ENCODE measurements at places on chromosomes 4 and X. TPM values are rescaled to one million over a fixed set of nuclear protein-coding genes. Genes with fewer than 3 reads are reported as not detected.

The MAGEA12 gene
- not detected for total RNA-seq

The KLKB1 gene
- not detected for total RNA-seq

The PDZD4 gene
- 3.3 TPM for total RNA-seq

DNA sequence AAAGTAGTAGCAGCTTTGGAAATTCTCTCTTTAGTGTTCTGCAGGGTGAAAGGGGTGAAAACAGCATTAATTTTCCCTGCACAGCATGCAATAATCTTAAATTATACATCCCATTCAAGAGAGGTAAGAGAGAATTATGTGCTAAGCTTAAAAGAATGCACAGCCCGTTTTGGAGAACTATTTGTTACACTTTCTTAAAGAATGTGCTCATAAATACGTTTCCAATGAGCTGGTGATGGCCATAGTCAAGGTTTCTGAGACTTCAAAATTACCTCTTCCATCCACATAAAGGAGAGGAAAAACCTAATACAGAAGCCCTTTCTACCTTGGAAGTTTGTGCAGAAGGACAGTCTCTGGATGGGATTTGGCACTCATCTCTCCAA is 766.7 kb upstream of the TENM3 start:
- H3K4me3 ChIP-seq, result no peak overlapping the region
- no peaks in the 10 kb centered on the region for H3K4me1 ChIP-seq
- no peak overlapping the region for H3K27ac ChIP-seq
- no peaks in the 10 kb centered on the region for H3K27me3 ChIP-seq

GRCh38 chr4:150862829-150863228 is 152.3 kb downstream of the LRBA start:
- no peaks in the 10 kb centered on the region for H3K27me3 ChIP-seq

GRCh38 chr4:161822174-161822573 is 341.6 kb downstream of the FSTL5 start:
- DNase-seq, result no peak
- H3K4me1 ChIP-seq, result no peaks in the 10 kb centered on the region
- no peak overlapping the region for H3K27ac ChIP-seq
- no peaks in the 10 kb centered on the region for H3K27me3 ChIP-seq
- H3K4me3 ChIP-seq, result no peak overlapping the region

DNA sequence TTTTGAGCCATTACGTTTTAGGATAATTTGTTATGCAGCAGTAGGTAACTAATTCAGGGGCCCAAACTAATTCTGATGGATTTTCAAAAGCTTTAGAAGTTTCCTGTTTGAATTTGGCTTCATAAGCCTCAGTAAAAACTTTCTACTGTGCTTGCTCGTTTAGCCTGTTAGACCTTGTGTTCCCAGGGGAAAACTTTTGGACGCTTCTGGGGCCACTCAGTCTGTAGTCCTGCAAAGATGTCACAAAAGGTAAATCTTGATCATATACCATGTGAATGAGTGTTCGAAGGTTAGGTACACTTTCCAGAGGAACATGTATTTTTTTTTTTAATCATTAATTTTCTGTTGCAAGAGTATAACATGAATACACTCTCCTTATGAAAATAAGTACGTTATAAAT is 70.7 kb downstream of the SUPT20HL2 start:
- no peak for DNase-seq
- no peaks in the 10 kb centered on the region for H3K4me1 ChIP-seq
- no peaks in the 10 kb centered on the region for H3K27me3 ChIP-seq

DNA sequence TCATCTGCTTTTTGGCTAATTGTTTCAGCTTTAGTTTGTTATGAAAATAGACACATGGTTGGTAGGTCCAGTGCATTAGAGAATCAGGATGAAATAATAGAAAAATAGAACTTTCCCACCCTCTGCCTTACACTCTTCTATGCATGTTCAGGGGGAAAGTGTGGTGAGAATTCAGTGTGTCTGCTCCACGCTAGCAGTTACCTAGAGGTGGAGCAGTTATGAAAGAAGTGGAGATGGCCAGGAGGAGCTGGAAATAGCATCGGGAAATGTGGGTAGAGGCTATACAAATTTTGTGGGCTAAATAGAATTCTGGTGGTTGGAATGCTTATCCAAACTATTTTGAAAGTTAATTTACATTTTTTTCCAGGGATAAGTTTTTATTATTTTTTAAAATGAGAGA is 91.4 kb upstream of the MAD2L1 start:
- no peaks in the 10 kb centered on the region for H3K36me3 ChIP-seq
- H3K27me3 ChIP-seq, result no peaks in the 10 kb centered on the region
- no peak overlapping the region for H3K4me3 ChIP-seq
- H3K4me1 ChIP-seq, result no peaks in the 10 kb centered on the region

DNA sequence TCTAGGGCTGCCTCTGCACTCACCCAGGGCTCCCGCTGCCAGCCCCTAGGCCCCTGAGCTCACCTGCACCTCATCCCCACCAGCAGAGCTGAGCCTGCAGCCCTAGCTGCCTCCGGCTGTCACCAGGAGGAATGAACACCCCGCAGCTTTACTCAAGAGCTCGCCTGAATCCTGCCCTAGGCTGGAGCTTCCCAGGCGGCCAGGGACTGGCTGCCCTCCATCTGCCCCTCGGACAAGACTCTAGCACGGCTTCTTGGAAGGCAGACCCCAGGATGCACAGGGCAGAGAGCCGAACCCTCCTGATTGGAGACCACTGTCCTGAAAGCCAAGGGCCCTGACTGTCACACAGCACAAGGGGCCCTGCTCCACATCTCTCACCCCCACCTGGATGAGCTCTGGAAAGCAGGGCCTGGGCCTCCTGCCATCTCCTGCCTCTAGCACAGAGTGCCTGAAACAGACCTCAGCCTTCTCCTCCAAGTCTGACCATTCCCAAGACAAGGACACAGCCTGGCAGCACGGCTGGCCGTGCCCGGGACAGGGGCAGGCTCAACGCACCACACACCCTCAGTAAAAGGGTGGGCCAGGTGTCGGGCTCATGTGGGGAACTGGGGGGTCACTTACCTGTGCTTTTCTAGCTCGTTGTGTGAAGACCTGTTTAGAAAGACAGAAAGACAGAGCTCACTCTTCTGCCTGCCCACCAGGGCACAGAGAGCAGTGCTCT is 4.4 kb downstream of the MXD4 start:
- peaks cover 72% of the 10 kb centered on the region for H3K4me1 ChIP-seq
- peak; percentile 70 for DNase-seq
- H3K27me3 ChIP-seq, result no peaks in the 10 kb centered on the region
- peaks cover 30% of the 10 kb centered on the region for H3K36me3 ChIP-seq
- peak overlapping the region; percentile 56 for H3K27ac ChIP-seq

- H3K4me3 ChIP-seq, result peak overlapping the region; percentile 48
- no peaks in the 10 kb centered on the region for H3K36me3 ChIP-seq
- DNase-seq, result no peak
- H3K27ac ChIP-seq, result no peak overlapping the region
- no peaks in the 10 kb centered on the region for H3K4me1 ChIP-seq
Measured at GRCh38 chrX:103404231-103405008, 28.1 kb downstream of the BEX3 start.

DNA sequence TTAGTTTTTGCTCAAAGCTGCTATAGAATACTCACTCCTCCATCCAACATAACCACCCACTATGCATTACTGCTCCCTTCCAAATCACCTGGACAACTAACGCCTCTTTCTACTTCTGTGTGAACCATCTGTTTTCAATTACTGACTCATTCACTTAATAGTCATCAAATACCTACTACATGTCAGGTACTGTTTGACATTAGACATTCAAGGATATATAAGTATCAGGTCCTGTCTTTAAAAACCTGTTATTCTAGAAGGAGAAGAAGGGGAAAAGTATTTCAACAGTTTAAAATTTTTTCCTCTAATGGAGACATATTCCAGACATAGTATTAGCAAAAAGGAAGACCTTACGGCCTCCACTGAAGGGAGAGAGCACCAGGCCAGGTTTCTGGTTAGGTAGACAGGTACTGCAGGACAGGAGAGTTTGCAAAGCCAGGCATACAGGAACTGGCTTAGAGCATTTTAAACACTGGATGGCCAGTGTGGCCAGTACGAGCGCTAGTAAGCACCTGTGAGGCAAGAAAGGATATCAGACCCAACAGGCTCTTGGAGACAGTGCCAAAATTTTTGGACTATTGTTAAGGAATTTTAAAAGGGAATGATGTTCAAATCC is 39.0 kb downstream of the SH3RF1 start:
- no peaks in the 10 kb centered on the region for H3K36me3 ChIP-seq
- H3K27ac ChIP-seq, result peak overlapping the region; percentile 46
- peaks cover 25% of the 10 kb centered on the region for H3K4me1 ChIP-seq
- H3K27me3 ChIP-seq, result no peaks in the 10 kb centered on the region

DNA sequence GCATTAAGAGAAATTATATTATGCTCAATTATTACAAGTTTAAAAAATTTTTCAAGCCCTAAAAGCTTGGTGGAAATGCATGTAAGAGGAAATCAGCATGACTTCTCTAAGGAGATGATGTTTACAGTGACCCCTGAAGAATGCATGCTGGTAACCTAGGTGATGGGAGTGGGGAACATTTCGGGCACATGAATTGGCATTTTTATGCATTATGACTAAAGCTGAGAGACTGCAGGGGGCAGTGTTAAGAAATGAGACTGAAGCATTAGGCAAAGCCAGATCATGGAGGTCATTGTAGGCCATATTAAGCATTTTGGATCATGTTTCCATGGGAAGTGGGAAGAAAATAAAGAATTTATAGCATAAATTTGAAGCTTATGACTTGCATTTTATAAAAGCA is 421.3 kb downstream of the FAT4 start:
- no peak overlapping the region for H3K4me3 ChIP-seq
- no peak for DNase-seq
- no peaks in the 10 kb centered on the region for H3K4me1 ChIP-seq
- no peak overlapping the region for H3K27ac ChIP-seq
- no peaks in the 10 kb centered on the region for H3K27me3 ChIP-seq
- no peaks in the 10 kb centered on the region for H3K36me3 ChIP-seq

DNA sequence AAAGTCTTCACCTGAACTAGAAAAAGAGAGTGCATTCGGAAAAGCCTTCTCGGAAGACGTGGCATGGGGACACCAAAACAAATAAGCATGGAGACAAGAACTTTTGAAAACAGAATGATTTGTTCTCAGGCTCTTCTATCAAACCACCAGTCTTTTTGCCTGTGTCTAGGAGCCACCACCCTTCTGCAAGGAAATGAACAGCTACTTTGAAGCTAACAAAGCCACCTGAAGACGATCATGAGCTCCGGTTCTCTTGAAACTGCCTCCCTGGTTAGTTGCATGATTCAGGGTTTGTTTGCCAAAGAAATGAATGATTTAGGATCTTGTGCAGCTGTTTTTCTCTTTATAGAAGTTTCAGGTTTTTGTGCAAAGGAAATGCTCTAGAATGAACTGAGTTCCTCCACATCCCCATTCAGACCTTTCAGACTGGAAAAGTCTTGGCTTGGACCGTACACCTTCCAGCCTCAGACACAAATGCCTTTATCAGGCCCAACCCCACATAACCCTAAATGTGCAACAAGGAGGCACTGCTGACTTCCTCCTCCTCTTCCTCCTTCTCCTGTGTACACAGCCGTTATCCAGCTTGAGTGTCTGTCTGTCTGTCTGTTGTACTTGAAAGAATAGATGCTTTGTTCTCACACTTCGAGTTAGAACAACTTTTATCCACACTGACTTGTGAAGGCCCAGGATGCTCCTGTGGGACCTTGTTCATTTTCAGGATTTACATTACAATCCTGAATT is 334.8 kb upstream of the KLF3 start:
- H3K4me1 ChIP-seq, result peaks cover 4% of the 10 kb centered on the region
- H3K27ac ChIP-seq, result no peak overlapping the region
- no peaks in the 10 kb centered on the region for H3K36me3 ChIP-seq
- no peak for DNase-seq

- DNase-seq, result no peak
- H3K4me1 ChIP-seq, result peaks cover 28% of the 10 kb centered on the region
- H3K27ac ChIP-seq, result peak overlapping the region; percentile 92
Measured at GRCh38 chr4:108651014-108651791, 804 bp downstream of the OSTC start.

GRCh38 chrX:154040307-154040756 is 20.6 kb upstream of the IRAK1 start:
- DNase-seq, result no peak
- H3K27ac ChIP-seq, result peak overlapping the region; percentile 72
- H3K27me3 ChIP-seq, result no peaks in the 10 kb centered on the region
- H3K4me1 ChIP-seq, result peaks cover 36% of the 10 kb centered on the region

DNA sequence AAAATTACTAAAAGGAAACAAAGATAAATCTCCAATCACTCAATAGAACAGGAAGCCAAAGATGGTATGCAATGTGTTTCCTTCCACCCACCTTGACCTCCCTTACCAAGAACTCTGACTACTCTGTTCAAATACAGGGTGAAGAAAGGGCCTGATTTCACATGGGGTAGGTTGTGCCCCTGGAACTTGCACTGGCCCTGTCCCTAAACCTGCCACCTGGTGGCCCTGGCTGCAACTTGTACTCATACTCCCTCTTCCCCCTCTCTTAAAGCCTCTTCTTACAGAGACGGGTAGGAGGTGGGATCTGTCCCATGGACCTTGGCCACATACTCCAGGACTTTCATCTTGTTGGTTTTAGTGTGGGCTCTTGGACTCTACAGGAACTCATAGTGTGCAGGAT is 17.3 kb upstream of the TMEM185A start:
- H3K4me1 ChIP-seq, result no peaks in the 10 kb centered on the region
- DNase-seq, result no peak
- no peaks in the 10 kb centered on the region for H3K36me3 ChIP-seq
- no peak overlapping the region for H3K27ac ChIP-seq

DNA sequence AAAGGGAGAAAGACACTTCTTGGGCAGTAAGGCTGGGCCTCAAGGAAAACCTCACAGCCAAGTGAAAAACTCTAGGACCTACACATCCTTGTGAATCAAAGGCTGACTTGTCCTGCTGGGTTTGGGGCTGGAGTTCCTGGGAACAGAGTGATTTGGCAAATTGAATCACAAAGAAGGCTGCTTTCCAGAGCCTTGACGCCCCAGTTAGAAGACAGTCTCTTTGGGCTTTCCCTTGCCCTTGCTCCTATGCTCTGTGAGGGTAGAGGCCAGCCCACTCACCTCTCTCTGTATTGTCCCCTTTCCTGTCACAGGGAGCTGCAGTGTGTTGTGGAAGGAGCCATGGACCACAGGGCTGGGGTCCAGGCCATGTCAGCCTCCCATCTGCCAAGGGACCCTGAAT is 9.6 kb downstream of the AMER1 start:
- DNase-seq, result no peak
- no peak overlapping the region for H3K4me3 ChIP-seq
- no peaks in the 10 kb centered on the region for H3K4me1 ChIP-seq
- H3K27ac ChIP-seq, result no peak overlapping the region
- H3K27me3 ChIP-seq, result no peaks in the 10 kb centered on the region
- H3K36me3 ChIP-seq, result peaks cover 10% of the 10 kb centered on the region

GRCh38 chr4:184806229-184806550 is 19.6 kb downstream of the ACSL1 start:
- H3K36me3 ChIP-seq, result no peaks in the 10 kb centered on the region
- H3K27me3 ChIP-seq, result no peaks in the 10 kb centered on the region
- peaks cover 81% of the 10 kb centered on the region for H3K4me1 ChIP-seq
- DNase-seq, result no peak
- no peak overlapping the region for H3K4me3 ChIP-seq

All from suprapubic skin (tissue), 4 donors.